Daoy (cell line): ENCODE measurements at places on chromosomes 2 and 18.
A peak's percentile ranks its signal among the peaks of the same experiment; 100 is the strongest.

- no peak for DNase-seq
Observed at GRCh38 chr2:216905649-216906329, 45.9 kb upstream of the TNP1 start.

DNA sequence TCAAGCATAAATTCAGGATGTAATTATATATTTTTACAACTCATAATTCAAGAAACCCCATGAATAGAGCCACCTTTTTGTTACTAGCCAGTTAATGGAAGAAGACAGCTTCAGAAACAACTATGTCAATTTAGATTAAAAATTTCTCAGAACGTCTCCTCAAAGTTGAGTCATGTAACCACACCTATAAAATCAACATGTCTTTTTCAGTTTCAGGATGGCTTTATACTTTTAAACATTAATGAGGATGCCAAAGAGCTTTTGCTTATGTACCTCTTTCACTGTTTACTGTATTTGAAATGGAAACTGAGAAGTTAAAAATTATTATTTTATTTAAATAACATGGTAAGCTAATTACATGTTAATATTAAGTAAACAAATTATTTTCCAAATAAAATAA, 280.1 kb downstream of the PTH2R start:
- DNase-seq = no peak

- peak; percentile 21 for DNase-seq
Observed at GRCh38 chr18:49161627-49162026, 210.9 kb upstream of the SMAD7 start.

DNA sequence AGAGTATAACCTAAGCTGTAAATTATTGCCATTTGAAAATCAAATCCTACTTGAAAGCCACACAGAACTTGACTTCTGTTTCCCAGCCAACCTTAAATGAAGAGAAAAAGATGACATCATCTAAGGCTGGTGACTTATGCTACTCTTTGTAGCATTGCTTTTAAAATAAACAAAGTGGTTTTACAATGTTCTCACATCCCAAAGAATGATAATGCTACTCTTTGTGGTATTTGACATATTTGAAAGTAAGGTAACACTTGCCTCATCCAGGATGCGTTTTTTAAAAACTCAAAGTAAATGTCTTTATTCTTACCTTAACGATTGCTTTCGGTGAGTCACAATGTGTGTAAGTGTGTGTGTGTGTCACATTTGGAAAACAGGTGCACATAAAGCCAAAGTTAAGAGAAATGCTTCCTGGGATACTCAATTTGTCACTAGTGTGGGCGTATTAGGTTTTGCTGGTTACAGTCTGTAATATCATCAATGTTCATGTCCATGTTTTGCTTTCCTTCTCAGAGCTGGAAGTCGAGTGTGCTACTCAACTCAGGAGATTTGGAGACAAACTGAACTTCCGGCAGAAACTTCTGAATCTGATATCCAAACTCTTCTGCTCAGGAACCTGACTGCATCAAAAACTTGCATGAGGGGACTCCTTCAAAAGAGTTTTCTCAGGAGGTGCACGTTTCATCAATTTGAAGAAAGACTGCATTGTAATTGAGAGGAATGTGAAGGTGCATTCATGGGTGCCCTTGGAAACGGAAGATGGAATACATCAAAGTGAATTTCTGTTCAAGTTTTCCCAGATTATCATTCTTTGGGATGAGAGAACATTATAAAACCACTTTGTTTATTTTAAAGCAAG, 2.6 kb downstream of the PMAIP1 start:
- DNase-seq = peak; percentile 54

DNA sequence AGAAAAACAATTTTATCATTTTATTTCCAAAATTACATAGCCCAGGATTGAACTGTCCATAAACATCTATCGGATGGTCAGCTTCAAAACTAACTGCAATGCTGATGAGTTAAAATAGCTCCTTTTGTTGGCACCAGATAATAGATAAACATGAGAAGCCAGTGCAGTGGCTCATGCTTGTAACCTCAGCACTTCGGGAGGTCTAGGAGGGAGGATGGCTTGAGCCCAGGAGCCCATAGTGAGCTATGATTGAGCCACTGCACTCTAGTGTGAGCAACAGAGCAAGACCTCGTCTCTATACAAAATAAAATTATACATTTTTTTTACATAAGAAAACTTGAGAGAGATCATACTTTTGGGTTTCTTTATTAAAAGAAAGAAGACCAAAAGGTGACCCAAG, 34.6 kb upstream of the IMPA2 start:
- peak; percentile 75 for DNase-seq

GRCh38 chr2:68083346-68083745, 20.5 kb upstream of the C1D start:
- no peak for DNase-seq

GRCh38 chr2:197914778-197915177, 110.4 kb downstream of the PLCL1 start:
- no peak for DNase-seq

DNA sequence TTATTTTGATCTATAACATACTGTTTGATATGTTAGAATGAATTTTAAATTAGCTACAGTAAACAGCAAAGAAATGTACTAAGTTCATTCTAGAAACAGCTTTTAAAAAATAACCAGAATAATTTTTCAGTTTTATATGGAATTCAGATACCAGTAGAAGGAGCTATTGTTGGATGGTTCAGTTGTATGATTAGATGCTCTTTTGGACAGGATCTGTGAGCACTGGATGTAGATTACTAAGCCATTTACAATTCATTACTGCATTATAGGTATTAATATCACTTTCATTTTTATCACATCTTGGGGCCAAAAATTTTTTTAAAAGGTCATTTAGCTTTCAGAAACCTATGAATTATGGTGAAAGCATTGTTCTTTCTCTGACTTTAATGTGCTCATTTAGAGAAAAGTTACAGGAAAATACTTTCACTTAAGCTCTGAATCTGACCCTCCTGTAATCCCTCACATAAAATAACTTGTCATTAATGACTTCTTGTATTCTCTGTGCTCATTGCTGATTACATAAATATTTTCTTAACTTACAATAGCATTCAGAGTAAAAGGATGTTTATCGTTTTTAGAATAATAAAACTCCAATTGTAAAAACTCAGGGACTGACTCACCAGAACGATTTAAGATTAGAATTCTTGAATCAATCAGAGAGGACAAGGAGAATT, 750.2 kb downstream of the SLC4A3 start:
- DNase-seq = no peak

DNA sequence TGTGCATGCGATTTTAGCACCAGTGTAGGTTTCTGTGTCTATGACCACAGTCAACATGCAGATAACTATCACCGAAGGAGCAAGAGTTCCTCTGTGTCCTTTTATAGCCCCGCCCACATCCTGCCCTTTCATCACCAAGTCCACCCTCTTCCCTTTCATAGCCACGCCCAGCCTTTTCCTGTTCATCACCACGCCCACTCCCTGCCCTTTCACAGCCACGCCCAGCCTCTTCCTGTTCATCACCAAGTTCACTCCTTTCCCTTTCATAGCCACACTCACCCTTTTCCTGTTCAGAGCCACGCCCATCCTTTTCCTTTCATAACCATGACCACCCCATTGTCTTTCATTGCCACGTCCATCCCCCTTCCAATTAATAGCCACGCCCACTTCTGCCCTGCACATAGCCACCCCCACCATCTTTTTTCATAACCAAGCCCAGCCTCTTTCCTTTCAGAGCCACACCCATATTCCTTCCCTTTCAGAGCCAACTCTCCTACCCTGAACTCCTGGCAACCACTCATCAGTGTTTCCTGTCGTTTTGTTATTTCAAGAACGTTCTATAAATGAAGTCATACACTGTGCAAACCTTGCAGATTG, 273.9 kb downstream of the MYT1L start:
- DNase-seq = peak; percentile 97

DNA sequence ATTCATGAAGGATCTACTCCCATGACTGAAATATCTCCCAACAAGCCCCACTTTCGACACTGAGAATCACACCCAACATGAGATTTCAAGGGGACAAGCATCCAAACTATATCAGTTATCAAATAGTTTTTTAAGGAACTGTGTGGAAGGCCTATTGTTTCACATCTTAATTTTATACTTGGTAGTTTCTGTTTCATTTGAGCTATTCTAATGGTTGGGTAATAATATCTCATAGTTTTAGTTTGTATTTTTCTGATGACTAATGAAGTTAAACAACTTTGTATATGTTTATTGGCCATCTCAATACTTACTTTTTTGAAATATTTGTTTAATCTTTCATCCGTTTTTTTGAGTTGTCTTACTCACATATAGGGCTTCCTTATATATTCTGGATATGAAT, 135.0 kb downstream of the SCG2 start:
- DNase-seq = no peak

DNA sequence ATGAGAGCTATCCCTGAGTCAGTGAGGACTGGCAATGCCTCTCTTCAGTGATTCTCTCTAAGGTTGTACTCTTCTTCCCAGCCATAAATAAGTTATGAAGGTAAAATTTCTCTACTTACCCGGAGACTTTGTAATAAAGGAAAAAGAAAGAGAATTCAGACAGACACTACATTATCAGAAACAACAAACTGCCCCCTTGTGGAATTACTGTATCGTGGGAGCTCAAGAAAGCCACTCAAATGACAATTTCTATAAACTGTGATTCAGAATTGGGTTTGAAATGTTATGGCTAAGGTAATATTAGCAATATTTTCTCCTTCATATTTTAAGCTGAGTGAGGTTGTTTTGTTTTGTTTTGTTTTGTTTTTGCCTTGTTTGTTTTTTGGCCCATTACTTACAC, 155.8 kb upstream of the TANK start:
- peak; percentile 3 for DNase-seq

DNA sequence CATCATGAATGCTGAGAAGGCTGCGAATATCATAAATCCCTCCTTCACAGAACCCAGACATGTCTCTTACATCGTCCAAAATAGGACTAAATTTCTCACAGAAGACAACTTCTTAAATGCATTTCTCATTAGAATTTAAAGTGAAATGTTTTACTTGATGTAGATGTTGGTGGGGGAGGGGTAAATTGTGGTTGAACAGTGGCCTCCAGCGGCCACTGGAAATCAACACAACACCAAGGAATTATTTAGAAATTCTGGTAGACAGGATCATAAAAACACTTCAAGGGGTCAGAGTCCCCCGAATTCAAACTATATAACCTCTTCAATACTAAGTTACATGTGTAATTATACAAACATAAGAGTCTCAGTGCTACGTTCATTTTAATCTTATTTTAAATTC, 135.9 kb downstream of the ABCA12 start:
- DNase-seq = peak; percentile 25

- DNase-seq = no peak
Observed at GRCh38 chr2:224668123-224668909, 47.8 kb downstream of the CCDC195 start.

GRCh38 chr2:38315707-38316333, 61.3 kb downstream of the ATL2 start:
- DNase-seq = peak; percentile 39

- DNase-seq = no peak
Observed at GRCh38 chr2:215748446-215748845, 264.9 kb downstream of the MREG start.

DNA sequence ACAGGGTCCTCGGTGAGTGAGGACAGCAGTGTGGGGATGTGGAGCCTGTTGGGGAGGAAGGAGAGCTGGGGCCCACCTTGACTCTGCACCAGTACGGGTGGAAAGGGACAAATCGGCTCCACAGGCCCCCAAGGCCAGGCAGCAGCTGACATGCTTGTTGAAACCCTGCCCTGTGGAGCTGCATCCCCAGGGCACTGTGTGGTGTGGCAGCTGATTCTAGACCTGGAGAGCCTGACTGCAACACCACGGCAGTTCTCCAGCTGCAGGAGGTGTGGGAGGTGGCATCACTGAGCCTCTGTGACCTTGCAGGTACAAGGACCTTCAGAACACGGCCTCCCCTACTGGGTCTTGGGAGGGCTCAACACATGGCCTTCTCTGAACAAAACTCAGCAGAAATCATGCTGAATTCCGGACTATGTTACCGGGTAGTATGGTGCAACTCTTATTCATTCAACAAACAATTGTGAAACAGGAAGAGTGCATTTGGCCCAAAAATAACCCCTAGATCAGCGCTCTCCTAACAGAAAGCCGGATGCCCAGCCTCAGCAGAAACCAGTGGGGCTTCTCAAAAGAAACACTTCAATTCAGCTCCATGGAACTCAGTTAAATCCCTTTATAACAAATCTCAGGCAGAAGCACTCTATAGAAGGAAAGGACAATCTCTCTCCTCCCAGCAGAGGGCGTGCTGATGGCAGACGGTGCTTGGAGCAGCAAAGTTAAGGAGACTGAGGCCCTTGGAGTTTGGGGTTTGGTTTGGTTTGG, 104.4 kb upstream of the SALL3 start:
- peak; percentile 50 for DNase-seq

DNA sequence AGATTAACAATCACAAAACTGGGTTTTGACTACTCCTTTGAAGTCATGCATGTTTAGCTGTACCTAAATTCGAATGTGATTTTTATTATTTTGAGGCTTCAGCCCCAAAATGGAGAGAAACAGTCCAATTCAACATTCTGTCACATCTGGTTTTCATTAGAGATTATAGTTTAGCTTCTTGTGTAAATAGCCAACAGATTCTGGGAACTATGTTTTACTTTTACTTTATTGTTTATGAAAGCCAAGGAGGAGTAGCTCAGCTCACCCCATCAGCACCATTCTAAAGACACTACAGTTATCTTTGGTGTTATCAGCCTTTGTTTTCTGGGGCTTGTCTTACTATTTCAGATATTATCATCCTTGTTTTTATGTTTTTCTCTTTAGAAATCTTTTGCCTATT, 465.0 kb upstream of the CWC22 start:
- no peak for DNase-seq

GRCh38 chr2:144523596-144524117, 3.7 kb upstream of the ZEB2 start:
- peak; percentile 28 for DNase-seq

GRCh38 chr2:69011611-69012157, 1.3 kb upstream of the ANTXR1 start:
- DNase-seq = no peak

DNA sequence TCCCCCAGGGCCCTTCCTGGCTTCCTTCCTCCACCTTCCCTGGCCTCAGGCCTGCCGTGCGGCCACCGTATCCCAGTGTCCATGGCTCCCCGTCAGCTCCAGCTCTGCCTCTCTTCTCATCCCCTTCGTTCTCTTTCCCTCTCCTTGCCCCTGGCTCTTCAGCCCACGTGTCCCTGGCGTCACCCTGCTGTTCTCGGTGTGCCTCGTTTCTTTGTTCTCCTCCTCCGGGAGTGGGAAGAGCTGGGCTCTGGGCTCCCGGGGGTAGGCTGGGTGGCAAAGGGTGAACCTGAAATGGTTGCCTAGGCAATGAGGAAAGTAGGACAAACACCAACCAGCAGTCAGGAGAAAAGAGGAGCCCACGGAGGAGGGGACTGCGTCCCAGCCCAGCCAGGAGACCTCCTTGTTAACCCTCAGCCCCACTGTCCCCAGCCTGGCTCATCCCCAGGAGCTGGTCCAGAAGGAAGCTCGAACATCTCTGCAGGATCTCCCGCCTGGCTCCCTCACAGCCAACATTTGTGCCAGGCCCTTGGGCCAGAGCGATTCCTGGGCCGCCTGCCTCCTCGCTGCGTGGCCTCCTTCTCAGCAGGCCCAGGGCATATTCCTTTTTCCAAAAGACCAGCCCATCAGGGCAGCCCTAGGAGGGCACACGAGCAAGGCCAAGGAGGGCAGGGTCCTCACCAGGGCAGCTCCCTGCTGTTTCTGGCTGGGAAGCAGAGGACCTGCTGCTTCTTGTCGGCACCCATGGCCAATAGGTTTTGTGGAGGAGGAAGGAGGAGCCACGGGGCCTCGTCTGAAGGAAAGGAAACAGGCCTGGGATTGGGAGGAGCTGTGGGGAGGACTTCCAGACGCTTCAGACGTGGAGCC, 30.9 kb upstream of the DNMT3A start:
- no peak for DNase-seq

- no peak for DNase-seq
Observed at GRCh38 chr2:16660114-16660513, 5.5 kb downstream of the CYRIA start.
